ENCODE measurements at places on chromosomes 5 and 9. TPM values are rescaled to one million over a fixed set of nuclear protein-coding genes. Genes with fewer than 3 reads are reported as not detected.

GRCh38 chr5:7261049-7261448 lies 134.9 kb upstream of the ADCY2 start:
- DNase-seq = peak; percentile 27

DNA sequence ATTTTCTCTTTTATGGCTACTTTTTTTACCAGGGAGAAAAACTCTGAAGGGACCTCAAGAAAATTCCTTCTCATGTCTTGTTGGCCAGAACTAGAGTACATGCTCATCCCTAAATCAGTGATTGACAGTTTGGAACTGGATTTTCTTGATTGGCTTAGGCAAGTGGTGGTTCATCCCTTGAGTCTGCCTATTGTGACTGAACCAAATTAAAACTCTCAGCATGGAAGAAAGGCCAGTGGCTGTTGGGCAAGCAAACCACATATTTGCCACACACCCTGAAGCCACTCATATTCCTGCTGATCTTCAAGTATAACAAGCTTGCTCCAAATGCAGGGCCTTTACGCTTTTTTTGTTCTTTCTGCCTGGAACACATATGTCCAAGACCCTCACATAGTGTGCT lies 7.2 kb upstream of the HOMER1 start:
- no peak for DNase-seq

Gene LPAR1
- total RNA-seq = 69.0 TPM

Gene ANXA6
- total RNA-seq = 273 TPM

DNA sequence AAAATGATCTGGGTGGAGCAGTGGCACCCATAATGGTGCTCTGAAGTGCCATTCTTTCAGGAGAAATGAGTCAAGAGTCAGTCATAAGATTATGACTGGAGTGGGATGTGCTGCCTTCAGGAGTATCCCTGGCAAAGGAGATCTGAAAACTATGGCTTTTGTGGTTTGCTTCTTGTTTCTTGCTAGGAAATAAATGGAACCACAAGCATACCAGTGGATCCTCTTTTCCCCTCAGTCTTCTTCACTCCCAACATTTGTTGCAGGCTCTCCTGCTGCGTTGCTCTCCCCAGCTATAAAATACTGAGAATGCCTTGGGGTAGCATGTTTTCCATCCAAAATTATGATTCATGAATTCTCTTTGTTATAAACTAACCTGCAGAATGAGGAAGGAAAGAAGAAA lies 199.1 kb downstream of the NNT start:
- peak; percentile 59 for DNase-seq

GRCh38 chr9:27086818-27087680 lies 22.0 kb upstream of the TEK start:
- DNase-seq = peak; percentile 53

DNA sequence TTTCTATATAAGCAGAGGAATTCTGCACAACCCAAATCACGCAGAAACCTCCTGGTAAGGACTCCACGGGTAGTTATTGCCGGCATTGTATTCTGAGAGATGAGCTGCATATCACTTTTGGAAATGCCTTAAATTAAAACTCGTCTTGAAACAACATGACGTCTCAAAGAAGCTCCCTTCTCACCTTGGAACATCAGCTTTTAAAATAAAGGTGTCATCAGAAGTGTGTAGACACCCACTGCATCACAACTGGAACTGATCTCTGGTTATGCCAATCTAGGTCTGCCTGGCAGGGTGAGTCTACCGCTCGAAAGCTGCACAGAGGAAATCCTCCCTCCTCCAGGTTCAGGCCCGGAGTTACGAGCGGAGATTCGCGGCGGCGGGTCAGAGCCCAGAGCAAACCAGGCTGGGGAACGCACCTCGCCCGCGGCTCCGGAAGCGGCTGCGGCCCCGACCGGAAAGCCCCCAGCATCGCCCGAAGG lies 974 bp upstream of the SLC12A2 start:
- no peak for DNase-seq

GRCh38 chr9:132141344-132141947 lies 20.4 kb upstream of the NTNG2 start:
- peak; percentile 52 for DNase-seq

Gene IGFBPL1
- total RNA-seq = not detected

DNA sequence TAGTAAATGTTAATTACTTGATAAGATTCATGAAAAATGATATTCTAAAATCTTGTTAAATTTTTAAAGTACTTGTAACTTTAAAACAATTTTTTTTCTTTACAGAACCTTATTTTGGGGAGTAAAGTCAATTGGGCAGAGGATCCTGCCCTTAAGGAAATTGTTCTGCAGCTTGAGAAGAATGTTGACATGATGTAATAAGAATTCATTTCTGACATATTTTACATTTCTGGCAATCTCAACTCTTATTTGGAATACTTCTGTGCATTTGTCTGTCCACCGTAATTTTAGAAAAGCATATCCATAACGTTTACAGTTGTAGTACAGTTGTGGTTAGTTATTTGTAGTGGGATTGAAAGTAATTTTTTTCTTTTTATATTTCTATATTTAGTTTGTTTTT lies 20.2 kb downstream of the CENPH start:
- no peak for DNase-seq

DNA sequence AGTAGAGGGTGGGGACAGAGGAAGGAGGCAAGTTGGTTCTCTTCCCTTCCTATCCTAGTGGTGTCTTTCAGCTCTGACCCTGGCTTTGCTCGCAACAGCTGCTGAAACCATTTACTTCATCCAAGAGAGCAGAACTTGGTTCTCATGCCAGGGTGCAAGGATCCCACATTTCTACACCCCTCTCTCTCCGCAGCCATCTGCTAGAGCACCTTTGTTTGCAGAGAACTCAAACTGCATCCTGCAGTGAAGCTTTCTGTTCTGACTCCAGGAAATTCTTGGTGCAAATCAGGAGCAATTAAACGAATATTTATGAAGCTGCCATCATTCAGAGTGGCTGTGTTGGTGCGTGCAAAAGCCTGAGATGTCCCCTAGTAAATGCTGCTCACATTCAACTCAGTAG lies 31.9 kb downstream of the NEUROG1 start:
- DNase-seq = no peak

DNA sequence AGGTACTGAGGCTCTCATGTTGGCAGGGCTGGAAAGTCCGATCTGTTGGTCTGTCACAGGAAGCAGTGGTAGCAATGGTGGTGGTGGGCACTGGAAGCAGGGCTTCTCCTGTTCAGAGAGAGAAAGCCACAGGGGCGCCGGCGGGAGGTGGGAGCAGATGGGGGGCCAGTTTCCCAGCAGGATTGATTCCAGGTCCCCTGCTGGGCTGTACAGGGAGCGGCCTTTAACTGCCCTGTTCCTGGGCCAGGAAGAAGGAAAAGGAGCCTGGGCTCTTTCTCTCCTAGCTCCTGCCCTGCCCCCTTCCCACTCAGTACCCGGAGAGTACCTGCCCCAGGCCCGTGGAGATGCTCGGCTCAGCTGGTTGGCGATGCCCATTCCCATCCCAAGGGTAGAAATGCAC lies 2.6 kb upstream of the DAB2IP start:
- no peak for DNase-seq
